ENCODE measurements at places on chromosomes 6 and 20.

- peak; percentile 92 for DNase-seq
Measured at GRCh38 chr6:79810185-79810705, 137.1 kb downstream of the ELOVL4 start.

DNA sequence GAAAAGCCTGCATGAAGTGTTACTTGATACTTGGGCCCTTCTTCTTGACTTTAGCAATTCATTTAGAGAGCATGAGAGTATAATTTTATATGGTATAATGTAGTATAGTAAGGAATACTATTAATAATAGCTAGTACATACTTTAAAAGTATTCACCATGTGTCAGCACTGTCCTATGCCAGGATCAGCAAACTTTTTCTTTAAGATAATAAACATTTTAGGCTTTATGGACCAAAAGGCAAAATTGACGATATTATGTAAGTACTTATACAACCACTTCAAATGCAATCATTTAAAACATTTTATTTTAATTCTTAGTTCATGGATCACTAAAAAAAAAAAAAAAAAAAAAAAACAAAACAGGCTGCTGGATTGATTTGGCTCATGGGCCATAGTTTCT is 163.9 kb downstream of the IBTK start:
- no peak for DNase-seq

- DNase-seq = no peak
Measured at GRCh38 chr6:91569071-91569470, 982.2 kb upstream of the MAP3K7 start.

DNA sequence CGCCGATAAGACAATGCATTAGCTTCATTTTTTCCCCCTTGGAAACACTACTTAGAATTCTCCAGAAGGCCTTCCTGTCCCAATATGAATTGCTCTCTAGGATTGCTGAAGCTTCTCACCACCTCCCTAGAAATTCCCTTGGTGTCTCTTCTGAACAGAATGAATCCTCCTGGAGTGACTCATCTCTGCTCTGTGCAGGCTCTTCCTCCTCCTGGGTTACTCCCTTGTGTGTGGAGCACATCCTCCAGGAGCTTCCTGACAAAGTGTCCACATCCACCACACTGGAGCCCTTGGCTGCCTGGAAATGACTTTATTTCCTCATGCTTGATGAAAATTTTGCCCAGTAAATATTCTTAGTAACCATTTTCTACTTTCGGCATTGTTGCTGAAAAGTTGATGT is 54.4 kb downstream of the DTNBP1 start:
- DNase-seq = no peak

GRCh38 chr6:34243901-34244884 is 4.6 kb downstream of the SMIM29 start:
- no peak for DNase-seq

GRCh38 chr6:157823001-157823527 is at the start of gene SNX9:
SNX9 (plus strand) TSS chr6:157823246; CDS start chr6:157823435, 189 bp downstream.
- no peak for DNase-seq

- DNase-seq = no peak
Measured at GRCh38 chr6:154705471-154706113, 27.6 kb upstream of the SCAF8 start.

DNA sequence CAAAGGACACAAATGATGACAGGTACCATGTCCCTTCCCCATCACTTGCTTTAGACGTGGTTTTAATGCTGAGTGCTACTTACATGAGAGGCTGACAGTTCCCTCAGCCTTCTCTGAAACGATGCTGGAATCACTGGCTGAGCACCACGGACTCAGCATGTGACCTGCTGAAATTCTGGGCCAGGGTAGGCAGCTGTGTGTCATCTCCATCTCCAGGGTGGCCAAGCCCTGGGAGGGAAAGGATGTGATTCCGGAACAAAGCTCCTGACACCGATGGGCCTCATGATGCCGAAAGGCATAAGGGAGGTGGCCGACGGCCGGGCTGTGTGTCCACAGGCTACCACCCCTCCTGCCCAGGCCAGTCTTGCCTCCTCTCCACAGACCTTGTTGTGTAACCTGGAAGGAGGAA is 184.3 kb upstream of the CST7 start:
- no peak for DNase-seq

- no peak for DNase-seq
Measured at GRCh38 chr20:45842169-45842812, 8.7 kb downstream of the SNX21 start.

GRCh38 chr6:144162977-144163376 is 12.7 kb downstream of the STX11 start:
- no peak for DNase-seq

- DNase-seq = no peak
Measured at GRCh38 chr20:23178806-23179205, 92.7 kb upstream of the CD93 start.

DNA sequence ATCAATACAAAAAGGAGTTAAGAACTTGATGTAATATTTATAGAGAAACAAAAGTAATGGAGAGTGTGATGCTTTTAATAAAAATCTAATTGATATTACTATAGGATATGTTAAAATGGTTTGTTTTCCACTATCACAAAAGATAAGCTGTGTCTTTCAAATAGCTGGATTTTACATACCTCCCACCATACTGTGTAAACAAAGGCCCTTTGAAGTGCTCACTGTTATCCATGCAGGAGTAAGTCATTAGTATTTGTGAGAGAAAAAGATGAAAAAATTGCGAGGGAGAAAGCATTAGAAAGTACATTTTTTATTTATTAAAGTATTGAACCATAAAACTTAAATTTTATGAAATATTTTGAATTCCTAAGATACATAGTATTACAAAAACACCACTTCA is 733.0 kb downstream of the GRIK2 start:
- DNase-seq = no peak

DNA sequence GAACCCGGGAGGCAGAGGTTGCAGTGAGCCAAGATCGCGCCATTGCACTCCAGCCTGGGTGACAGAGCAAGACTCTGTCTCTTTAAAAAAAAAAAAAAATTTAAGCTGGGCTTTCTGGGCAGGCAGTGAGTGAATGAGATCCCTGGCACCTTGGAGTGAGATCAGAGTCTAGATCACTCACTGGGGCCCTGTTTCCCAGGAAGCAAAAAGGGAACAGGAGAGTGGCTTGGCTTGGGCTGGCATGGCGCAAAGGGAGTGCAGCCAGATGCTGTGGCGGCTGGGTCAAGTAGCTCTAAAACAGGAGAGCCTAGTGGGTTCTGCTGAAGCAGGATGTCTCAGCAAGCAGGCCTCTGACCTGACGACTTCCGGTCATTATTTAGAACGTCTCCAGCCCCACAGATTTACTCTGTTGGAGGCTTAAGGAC is 10.4 kb downstream of the PLCG1 start:
- no peak for DNase-seq

- no peak for DNase-seq
Measured at GRCh38 chr6:2185466-2185865, 59.9 kb downstream of the GMDS start.

GRCh38 chr20:10721137-10721896 is 47.5 kb upstream of the JAG1 start:
- DNase-seq = no peak

GRCh38 chr6:94254689-94255088 is 835.3 kb upstream of the EPHA7 start:
- DNase-seq = no peak

DNA sequence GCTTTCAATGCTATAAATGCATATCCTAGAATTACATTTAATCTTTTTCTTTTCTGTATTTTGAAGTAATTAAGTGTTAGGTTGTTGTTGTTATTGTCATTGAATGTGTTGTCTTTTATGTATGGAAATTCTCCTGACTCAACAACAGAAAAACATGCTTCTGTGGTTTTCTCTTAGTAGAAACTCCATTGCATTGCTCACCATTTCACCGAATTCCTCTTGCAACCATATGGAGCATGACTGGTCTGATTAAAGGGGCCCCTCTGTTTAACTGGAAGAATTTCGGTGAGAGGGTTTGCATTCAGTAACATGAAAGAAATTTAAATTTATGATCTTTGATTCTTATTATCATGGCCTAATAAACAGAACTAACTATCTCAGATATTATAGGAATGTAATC is 454.3 kb upstream of the JARID2 start:
- DNase-seq = no peak

GRCh38 chr20:36629719-36630681 is 16.0 kb downstream of the SLA2 start:
- DNase-seq = no peak

DNA sequence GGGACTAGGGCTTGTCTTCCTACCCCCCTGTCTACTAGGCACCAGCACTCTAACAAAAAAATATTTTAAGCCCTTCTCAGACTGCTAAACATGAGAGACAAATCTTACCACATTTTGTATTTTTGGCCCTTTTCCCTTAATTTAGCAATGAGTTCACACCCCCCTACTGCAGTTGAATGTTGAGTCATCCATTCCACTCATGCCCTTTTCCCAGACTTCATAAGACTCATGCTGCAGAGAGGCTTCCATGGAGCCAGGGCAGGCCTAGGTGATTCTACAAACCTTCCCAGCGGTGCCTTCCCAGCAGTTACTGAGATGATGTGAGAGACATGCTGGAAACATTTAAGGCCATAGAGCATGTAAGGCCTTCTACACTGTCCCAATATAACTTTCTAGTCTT is 53.9 kb downstream of the PXDC1 start:
- DNase-seq = no peak

DNA sequence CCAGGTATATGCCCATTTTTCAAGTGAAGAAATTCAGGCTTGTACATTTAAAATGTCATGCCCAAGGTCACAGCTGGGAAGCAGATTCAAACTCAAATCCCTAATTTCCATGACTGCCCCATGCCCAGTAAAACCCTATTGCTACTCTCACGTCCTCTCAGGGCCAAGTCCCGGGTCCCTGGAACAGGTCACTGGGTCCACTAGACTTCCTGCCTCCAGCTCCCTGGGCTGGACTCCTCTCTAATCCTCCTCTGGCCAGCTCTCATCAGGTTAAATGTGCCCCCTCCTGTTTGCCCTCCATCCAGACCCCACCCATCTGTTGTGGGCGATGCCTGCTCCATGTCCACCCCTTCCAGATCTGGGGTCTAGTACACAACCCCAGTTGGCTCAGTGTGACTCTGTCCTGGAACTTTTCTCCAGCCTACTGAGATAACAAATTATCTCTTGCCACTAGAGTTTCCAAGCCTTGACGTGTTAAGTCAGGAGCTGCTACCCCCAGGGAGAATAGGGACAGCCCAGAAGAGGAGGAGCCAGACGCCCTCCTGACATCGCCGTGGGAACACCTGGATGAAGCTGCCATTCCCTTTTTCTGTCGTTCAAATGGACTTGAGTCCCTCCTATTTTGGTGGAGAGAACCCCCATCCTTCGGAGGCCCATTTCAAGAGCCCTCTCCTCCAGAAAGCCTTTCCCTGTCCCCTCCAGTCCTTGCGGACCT is 3.7 kb upstream of the SPDEF start:
- no peak for DNase-seq

DNA sequence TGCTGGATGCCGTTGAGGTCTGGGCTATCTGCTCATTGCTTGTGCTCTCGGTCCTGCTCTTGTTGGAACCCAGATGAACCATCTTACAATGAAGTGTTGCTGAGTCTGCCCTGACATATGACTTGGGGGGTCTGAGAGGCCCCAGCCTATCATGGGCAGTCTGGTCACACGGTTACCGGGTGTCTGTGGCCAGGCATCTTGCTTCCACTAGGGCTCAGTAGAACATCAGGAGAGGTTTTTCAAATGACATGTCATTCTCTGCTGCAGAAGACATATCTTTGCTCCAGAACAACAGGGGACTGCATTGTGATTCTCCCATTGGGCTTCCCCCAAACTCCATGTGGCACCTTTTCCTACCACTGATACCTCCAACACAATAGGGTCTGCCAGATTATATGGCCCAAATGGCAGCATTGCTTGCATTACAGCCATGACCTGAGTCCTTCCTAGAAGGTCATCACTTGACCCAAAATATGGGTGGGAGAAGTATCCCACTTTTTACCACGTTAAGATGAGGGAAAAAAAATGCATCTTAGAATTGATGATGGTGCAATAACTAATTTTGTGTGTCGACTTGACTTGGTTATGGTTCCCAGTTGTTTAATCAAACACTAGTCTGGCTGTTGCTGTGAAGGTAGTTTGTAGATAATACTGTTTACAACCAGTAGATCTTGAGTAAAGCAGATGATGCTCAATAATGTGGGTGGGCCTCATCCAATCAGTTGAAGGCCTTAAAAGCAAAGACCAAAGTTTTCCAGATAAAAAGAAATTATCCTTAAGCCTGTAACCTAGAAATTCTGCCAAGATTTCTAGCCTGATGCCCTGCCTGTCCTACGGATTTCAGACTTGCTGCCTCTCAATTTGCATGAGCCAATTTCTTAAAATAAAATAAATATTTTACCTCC is 241.0 kb downstream of the QKI start:
- DNase-seq = no peak

GRCh38 chr6:138618168-138618567 is 118.9 kb upstream of the NHSL1 start:
- no peak for DNase-seq

DNA sequence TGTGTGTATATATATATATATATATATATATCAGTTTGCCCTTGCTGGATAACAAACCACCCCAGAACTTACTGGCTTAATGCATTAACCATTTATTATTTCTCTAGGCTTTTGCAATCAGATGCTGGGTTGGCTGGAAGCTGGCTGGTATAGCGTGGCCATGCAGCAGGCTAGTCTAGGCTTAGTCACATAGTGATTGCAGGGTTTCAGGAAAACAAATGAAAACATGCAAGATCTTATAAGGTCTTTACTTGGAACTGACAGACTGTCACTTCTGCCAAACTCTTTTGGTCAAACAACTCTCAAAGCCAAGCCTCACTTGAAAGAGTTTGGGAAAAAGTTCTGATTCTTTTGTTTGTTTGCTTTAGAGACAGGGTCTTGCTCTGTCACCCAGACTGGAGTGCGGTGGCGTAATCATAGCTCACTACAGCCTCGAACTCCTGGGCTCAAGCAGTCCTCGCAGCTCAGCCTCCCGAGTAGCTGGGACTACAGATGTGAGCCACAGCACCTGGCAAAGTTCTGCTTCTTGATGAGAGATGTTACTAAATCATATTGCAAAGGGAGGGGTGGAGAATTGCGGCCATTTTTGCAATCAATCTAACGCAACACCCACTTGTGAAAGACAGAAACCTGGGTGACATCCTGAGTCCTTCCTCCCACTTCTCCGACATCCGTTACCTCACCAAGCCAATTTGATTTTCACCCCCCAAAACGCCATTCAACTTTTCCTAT is 74.6 kb upstream of the RNF24 start:
- no peak for DNase-seq

- DNase-seq = no peak
Measured at GRCh38 chr6:125717120-125717731, 32.2 kb upstream of the HEY2 start.

GRCh38 chr6:79077715-79078074 is 359 bp downstream of the PHIP start:
- peak; percentile 22 for DNase-seq

DNA sequence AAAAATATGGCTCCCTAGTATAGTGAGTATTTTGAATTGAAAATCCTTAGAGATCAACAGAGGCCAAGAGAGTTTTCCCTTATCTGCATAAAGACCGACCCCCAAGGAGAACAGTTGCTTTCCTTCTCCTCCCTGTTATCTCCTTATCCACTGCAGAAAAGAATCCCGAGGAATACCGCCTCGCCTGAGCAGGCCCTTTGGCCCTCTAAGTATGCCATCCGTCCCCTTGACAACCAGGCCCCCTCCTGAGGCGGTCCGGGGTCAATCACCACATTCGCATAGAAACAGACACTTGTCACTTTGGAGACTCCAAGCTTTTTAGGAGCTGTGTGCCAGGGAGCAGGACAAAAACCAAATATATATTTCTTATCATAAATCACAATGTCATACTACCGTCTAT is 15.9 kb upstream of the GGTLC1 start:
- no peak for DNase-seq
